ENCODE measurements at places on chromosomes 2 and 18.

DNA sequence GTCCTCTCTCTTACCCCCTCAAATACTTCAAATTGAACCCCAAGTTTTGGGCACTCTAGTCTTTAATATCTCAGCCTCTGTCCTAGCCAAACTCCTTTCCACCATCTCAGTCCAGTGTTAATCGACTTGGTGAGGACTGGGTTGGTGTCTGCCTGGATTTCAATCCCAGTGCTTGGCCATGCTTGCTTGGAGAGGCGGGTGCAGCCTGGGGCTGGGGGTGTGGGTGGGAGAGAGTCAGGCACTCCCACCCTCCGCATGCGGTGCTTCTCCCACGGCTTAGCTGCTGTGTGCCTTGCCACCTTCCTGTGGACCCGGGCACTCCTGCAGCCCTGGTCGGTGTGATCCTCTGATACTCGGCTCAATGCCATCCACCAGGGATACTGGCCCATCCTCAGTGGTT, 220.8 kb upstream of the HDAC4 start:
- no peak for DNase-seq

DNA sequence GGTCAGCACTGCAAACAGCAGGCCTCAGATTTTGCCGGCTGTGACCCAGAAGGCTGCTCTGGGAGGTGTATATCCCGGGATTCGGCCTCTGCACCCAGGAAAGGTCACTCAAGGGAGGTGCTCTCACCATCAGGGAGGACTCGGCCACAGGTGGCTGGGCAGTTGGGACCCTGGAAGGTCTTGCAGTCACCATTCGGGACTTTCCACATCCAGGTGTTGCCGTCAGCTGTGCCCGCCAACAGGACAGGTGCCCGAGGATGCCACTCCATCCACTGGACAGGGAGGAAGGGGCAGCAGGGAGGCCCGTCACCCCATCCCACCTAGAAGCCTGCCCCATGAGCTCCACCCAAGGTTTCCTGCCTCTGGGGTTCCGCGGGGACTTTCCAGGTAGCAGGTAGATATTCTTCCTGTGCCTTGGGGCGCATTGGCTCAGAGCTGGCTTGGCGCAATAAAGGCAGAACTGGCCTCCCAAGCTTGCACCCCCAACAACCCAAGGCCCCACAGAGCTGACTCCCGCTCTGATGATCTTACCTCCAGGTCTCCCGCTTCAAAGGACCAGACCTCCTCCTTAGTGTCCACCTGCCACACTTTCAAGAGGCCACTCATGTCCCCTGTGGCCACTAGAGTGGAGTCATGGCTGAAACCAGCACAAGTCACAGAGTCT, 3.5 kb downstream of the AAMP start:
- no peak for DNase-seq

DNA sequence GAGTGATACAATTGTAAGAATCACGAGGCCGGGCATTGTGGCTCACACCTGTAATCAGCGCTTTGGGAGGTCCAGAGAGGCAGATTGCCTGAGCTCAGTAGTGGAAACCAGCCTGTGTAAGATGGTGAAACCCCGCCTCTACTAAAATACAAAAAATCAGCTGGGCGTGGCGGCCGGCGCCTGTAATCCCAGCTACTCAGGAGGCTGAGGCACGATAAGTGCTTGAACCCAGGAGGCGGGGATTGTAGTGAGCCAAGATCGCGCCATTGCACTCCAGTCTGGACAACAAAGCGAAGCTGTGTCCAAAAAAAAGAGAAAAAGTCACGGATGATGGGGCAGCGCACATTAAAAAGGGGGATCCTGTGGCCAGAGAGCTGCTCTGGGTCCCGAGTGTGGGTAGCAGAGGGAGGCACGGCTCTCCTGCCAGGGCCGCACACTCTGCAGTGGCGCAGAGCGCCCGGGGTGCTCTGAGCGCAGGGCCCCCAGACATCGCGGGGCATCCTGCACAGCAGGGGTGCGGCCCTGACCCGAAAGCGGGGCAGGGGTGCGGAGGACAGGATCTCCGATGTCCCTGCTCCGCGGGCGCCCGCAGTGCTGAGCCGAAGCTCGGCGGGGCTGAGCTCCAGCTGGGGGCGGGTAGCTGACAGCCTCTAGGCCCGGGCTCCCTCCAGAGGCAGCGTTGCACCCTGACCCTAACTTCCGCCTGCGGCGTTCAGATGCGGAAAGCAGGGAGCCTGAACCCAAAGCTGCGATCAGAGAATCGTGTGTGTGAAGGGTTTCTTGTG, 30.4 kb upstream of the RAB6D start:
- no peak for DNase-seq

GRCh38 chr18:63979409-63979920, 9.6 kb downstream of the SERPINB8 start:
- DNase-seq: no peak

- no peak for DNase-seq
These were observed 93.1 kb downstream of the ZFP36L2 start for GRCh38 chr2:43133336-43133707.

- no peak for DNase-seq
These were observed 39.2 kb downstream of the MYO7B start for GRCh38 chr2:127574656-127575055.

All from stimulated activated CD8-positive, alpha-beta memory T cell treated with anti-CD3 and anti-CD28 coated beads, Interleukin-7, amount 100 ng/mL, for 1 hour (primary cell).